ENCODE measurements at places on chromosomes 1 and 21. TPM values are rescaled to one million over a fixed set of nuclear protein-coding genes. Genes with fewer than 3 reads are reported as not detected.

ELAVL4 gene
- total RNA-seq, result not detected

ITLN1 gene
- total RNA-seq, result not detected

KLF17 gene
- 0.67 TPM for total RNA-seq

TMEM200B gene
- total RNA-seq, result 0.18 TPM

PMVK gene
- 41.6 TPM for total RNA-seq

KMO gene
- total RNA-seq, result 1.3 TPM

RIPK4 gene
- 23.2 TPM for total RNA-seq

PCSK9 gene
- 3.9 TPM for total RNA-seq

FGR gene
- 0.05 TPM for total RNA-seq

TSSK3 gene
- total RNA-seq, result not detected

DESI2 gene
- 25.1 TPM for total RNA-seq

DYNLT5 gene
- total RNA-seq, result not detected

MAP3K21 gene
- 10.5 TPM for total RNA-seq

CPTP gene
- 21.0 TPM for total RNA-seq

FTCD gene
- not detected for total RNA-seq

SLC25A24 gene
- total RNA-seq, result 31.9 TPM

NBPF14 gene
- total RNA-seq, result 19.0 TPM

PLPP3 gene
- total RNA-seq, result 18.8 TPM

ESPN gene
- total RNA-seq, result 0.50 TPM

CA6 gene
- total RNA-seq, result not detected

BTBD19 gene
- total RNA-seq, result 1.8 TPM

OR2L5 gene
- not detected for total RNA-seq

RGS18 gene
- not detected for total RNA-seq

PRCC gene
- total RNA-seq, result 74.7 TPM

AGO3 gene
- 5.8 TPM for total RNA-seq

PSMB2 gene
- 106 TPM for total RNA-seq

CELA3A gene
- not detected for total RNA-seq

PRAMEF1 gene
- not detected for total RNA-seq

CCDC27 gene
- not detected for total RNA-seq

CELA2B gene
- total RNA-seq, result not detected

ZNF648 gene
- total RNA-seq, result not detected

CENPF gene
- total RNA-seq, result 80.0 TPM

S100A3 gene
- 104 TPM for total RNA-seq

KCNH1 gene
- total RNA-seq, result 1.7 TPM

PLD5 gene
- total RNA-seq, result 1.7 TPM

DPYD gene
- total RNA-seq, result 1.8 TPM
